Non-pigmented ciliary epithelial cell (primary cell): ENCODE measurements at places on chromosomes 6 and 20.

DNA sequence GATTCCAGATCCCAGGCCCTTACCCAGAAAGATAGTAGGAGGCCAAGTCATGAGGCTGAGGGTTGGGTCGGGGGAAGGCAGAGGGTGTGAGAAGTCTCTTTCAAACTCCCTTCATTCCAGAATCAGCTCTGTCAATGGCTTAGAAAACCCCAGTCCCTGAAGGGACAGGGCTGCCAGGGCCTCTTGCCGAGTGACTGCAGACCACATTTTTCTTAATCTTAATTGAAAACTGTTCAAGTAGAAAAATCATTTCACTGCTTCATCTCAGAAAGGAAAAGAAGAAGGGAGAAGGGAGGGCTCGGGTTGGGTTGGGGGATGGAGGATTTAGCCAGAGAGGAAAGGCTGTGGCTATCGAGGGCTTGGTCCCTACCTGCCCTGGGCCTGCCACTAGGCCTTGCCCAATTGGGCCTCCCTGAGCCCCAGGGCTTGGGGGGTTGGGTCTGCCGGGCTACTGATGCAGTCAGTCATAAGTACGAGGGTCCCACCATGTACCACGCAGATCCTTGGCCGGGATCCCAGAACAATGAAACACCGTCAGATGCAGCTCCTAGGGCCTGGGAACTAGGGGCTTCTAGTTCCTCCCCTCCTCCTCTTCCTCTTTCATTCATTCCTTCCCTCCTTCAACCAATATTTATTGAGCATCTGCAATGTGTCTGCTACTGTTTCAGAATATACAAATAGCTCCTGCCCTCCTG lies 44.0 kb upstream of the CTNNBL1 start:
- no peak for DNase-seq

DNA sequence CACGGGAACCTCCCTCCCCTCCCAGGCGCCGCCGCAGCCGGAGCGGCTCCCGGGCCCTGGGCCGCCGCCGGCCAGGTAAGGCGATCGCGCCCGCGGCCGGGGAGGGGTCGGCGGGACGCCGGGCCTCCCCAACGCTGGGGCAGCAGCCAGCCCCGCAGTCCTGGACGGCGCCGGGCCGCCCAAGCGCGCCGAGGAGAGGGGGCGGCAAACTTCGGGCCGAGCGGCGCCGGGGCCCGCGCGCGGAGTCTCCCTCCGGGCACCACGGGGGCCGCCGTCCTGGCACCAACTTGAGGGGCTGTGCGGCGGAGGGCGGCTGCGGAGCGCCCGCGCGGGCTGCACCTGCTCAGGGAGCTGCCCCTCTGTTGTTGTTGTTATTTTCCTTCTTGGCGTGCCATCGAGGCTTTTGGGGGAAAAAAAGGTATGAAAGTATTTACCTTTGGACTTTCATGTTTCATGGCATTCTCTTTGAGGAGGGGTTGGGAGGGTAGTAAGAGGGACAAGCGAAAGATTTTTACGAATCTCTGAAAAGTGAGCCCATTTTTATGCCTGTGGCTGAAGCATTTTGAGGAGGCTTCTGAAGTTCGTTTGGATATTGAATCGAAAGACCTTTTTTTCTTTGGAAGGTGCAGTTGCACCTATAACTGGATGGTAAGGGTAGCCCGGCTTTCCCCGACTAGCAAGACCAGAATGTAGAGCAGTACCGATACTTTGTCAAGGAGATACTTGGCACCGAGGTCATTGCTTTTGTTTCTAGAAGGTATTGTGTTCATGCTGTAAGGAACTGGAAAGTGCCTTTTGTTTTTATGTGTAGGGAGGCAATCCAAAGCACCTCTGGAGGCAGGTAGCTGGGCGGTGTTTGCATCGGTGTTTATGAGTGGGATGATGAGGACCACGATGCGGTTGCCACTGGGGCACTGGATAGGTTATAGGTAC lies at the start of gene RNF182:
RNF182 (plus strand) TSS at position 4 of the 933 bp plus-strand sequence. CDS start 52,168 bp downstream, outside the sequence.
- no peak for DNase-seq

- no peak for DNase-seq
Observed at GRCh38 chr6:146875927-146876270, 277.1 kb downstream of the ADGB start.

DNA sequence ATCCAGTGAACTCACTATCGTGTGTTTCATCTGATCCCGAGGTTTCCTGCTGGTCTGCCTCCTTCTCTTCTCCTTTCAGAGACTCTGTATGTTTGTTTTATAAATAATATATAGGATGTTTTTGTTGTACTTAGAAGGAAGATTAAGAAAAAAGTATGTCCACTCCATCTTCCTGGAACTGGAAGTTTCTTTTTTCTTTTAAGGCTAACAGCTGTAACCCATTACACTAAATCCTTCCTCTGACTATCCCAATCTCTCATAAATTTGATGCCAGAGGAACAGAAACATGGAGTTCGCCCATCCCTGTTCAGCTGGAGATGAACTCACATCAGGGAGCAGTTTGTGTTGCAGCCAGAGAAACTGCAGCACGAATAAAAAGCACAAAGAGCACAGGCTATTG lies 20.7 kb downstream of the RIPK1 start:
- DNase-seq: no peak

GRCh38 chr20:48583801-48584200 lies 244.0 kb downstream of the PREX1 start:
- no peak for DNase-seq

- no peak for DNase-seq
Observed at GRCh38 chr6:159804504-159804903, 4.4 kb downstream of the PNLDC1 start.

- DNase-seq: no peak
Observed at GRCh38 chr6:85948481-85948880, 305.8 kb upstream of the SYNCRIP start.

DNA sequence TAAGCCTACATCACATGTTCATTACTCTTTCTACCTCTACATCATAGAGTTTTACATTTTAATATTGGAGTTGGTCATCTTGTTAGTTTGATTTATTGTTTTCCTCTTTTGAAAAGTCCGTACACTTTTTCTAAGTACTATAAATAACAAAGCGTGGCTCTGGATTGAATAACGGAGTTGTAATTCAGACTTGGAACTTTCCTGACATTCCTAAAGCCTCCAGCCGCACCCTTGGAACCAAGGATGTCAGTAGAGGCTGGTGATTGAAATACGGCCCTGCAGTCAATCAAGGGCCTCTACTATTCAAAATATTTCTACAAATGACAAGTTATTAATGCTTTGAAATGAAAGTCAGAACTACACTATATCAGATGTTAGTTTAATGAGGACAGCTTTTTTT lies 301.9 kb upstream of the TBX18 start:
- no peak for DNase-seq

GRCh38 chr6:14787677-14788076 lies 458.2 kb upstream of the JARID2 start:
- no peak for DNase-seq

GRCh38 chr6:15066089-15066758 lies 179.6 kb upstream of the JARID2 start:
- DNase-seq: no peak

- no peak for DNase-seq
Observed at GRCh38 chr6:17808609-17809008, 101.9 kb upstream of the NUP153 start.

- no peak for DNase-seq
Observed at GRCh38 chr20:58788896-58789544, 61.7 kb downstream of the GNAS-AS1 start.

DNA sequence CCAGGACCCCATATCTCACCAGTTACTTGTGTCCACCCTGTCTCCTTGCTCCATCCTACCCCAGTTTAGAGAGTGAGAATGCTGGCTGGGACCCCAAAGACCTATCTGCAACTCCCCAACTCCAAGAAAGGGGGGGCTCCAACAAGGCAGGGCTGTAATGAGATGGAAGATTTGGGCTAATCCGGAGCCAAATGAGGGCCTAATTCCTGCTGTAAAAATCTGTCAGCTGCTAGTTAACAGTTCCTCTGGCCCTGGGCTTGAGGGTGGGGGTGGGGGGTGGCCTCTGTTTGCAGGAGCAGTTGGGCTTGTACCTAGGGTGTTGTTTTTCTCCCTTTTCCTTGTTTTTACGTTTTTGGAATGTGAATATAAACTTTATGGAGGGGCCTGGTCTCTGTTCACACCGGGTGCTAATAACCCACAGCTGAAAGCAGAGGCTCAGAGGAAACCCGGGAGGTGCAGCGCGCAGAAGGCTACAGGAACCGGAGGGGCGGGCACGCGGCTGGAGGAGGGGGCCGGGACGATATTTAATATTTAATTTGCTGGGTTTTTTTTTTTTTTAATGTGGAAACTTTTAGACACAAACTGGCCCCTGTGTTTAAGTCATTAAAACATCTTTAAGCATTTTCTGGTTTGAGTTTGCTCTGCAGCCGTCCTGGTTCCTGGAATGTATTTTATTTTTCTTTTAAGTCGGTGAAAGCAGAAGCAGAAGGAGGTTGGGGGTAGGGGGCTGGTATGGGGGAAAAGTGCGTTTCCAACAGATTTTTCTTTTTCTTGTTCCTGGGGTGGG lies 70.7 kb downstream of the NCR2 start:
- no peak for DNase-seq

DNA sequence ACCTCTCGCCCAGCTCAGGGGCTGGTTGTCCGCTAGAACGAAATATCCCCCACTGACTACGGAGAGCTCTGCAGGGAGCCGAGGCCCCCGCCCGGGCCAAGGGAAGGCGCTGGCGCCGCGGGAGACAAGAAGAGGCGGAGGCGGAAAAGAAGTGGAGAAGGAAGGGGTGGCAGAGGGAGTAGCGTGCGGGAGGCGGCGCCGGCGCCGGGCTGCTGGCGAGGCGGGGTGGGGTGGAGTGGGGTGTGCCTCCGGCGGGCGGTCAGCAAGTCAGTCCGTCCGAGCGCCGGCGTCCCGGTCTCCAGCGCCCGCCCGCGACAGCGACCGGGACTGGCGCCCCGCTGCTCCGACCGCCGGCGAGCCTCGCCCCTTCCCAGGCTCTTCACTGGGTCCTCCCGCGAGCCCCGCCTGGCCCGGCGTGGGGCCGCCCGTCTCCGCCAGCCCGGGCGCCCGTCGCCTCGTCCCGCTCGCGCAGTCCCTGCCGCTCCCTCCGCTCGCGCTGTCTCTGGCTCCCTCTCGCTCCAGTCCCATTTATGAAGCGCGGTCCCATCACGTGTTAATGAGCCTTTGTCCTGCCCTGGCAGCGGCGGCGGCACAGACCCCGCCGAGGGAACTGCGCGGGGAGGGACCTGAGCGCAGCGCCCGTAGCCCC lies at the start of gene CNR1:
CNR1 (minus strand) TSS at position 504 of the 649 bp plus-strand sequence. CDS start 21,073 bp downstream, outside the sequence.
- no peak for DNase-seq

GRCh38 chr6:139330306-139330705 lies 38.5 kb upstream of the TXLNB start:
- DNase-seq: no peak

DNA sequence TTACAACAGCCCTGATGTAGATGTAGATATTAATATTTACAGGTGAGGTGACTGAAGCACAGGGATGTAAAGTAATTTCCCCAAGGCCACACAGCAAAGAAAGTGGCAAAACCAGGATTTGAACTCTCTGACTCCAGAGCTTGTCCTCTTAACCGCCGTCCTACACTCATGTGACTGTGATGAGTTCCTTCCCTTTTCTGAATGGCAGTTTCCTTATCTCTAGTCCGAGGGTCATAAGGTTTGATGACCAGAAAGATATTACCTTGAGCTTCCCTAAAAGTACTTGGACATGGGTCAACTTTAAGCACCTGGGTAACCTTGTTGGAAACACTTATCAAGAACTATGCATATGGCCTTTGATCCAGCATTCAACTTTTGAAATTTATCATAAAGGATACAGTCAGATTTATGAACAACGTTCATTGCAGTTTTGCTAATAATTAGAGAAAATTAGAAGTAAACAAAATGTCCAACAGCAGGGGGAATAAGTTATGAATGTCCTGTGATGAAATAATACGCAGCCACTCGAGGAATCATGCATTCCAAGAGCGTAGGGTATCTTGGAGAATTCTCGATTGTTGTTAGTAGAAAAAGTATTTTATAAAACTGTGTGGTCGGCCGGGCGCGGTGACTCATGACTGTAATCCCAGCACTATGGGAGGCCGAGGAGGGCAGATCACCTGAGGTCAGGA lies 2.3 kb upstream of the TLDC2 start:
- no peak for DNase-seq

DNA sequence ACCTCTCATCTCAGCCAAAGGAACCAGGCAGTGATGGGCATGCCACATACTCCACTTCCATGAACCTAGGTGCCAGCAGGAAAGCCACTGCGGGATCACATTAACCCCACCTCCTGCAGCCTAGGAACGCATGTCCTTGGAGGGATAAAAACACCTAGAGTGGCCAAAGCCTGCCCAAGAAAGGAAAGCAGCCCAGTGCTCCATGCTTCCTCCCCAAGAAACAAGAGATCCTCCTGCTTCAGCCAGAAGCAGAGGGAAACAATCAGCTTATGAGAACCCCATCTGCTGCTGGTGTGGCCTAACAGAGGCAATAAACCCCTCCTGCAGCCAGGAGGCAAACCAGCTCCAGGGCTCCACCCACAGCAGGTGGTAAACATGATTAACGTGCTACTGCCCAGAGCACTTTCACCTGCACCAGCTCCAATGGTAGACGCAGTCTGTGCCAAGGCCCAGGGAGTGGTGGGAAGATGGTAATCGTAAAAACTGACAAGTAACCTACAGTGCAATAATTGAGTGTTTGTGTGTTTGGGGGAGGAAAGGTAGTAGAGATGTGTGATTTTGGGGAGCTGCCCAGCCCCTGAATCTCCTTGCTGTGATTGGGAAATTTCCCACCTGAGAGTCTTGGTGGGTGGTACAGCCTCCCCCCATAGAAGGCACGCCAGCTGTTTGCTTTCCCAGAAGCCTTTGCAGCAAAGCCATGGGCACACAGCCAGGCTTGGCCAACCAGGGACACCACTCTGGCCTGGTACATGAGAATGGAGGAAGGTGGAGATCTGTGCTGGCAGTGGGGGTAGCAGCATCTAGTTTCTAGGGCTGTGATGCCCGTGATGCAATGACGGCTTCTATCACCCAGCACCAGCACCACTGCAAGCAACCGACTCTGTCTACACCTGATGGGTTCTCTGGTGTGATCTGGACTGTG lies 50.6 kb upstream of the TBC1D7 start:
- DNase-seq: no peak

GRCh38 chr20:54063992-54064676 lies 6.3 kb downstream of the BCAS1 start:
- DNase-seq: no peak

DNA sequence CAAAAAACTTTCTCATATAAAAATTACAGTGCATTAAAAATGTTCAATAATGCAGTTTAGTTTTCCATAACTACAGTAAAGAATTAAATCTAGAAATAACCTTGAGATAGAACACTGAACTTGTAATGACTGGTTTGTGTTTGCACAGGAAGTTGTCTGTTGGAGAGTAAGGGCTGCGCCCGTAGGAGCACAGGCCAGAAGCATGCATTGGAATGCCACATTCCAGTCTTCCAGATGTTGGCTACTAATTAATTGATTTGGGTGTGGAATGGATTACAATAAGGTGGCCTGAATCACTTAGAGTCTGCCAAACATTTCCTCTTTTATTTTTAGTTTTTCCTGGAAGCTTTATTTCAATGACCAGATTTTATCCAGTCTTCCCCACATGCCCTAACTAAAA lies 582.6 kb upstream of the MMS22L start:
- DNase-seq: no peak

- DNase-seq: no peak
Observed at GRCh38 chr6:108661982-108662381, 101.3 kb downstream of the FOXO3 start.

- no peak for DNase-seq
Observed at GRCh38 chr6:24355393-24355792, 2.5 kb downstream of the DCDC2 start.
